ENCODE measurements at places on chromosomes 6 and 20.

DNA sequence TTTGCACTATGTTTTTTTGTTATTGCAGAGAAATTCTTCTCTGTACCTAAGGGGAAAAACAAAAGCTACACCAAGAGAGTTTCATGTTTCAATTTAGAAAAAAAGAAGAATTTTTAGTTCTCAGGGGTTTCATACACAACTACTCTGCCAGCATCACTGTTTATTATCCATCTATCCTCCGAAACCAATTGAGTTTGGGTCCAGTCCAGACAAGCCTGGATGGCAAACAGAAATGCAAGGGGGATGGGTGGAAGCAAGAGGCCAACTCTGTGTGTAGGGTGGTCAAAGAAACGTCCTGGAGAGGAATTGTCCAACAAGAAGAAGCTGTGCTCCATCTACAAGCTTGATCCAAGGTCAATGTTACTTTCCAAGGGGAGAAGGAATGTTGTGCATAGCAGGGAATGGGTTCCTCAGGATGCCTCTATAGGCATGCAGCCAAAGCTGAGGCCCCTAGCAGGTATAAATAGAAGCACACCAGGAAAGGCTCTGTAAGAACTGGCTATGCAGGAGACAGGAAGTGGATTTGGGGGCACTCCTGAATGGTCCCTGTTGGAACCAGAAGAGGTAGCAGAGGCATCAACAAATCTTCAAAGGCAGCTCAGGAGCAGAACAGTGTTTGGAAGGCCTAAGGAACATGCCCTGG lies 64.4 kb downstream of the FILIP1 start:
- no peak for DNase-seq

DNA sequence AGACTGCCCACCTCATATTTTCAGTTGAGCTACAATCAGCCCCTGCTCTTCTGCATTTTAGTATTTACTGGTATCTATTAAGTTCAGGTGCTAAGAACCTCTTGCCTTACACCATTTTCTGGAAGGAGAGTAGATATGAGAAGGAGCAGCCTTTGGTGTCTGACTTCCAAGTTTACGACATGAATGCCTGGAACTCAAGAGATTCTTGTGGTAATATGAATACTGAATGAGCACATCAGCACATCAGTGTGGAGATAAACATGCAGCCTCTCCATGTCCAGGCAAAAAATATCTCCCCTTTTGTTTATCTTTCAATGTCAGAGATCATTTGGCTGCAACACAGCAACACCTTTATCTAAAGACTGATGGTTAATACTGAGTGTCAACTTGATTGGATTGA lies 65.8 kb upstream of the THEMIS start:
- DNase-seq = no peak

GRCh38 chr6:169583886-169584541 lies 117.8 kb downstream of the WDR27 start:
- no peak for DNase-seq

- DNase-seq = no peak
These were observed 63.6 kb downstream of the NCOA7 start for GRCh38 chr6:125854355-125854754.

GRCh38 chr6:108806171-108806570 lies 42.1 kb upstream of the ARMC2 start:
- no peak for DNase-seq

- DNase-seq = no peak
These were observed 2.7 kb downstream of the VEGFA start for GRCh38 chr6:43772681-43773049.

GRCh38 chr6:14972379-14973067 lies 273.3 kb upstream of the JARID2 start:
- DNase-seq = no peak

DNA sequence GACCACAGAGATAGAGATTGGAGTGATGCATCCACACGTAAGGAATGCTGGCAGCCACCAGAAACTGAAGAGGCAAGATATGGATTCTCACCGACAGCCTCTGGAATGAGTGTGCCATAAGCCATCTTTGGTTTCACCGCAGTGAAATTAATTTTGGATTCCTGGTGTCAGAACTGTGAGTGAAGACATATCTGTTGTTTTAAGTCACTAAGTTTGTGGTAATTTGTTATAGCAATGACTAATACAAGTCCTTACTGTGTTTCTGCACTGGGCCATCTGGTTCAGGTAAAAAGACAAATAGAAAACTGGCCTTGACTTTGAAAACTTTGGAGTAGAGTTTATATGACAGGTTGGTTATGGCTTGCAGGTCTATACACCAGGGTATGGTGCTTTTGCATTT lies 261.9 kb downstream of the PHF3 start:
- no peak for DNase-seq

- DNase-seq = no peak
These were observed 27.0 kb upstream of the SLC2A12 start for GRCh38 chr6:134079406-134079921.

- no peak for DNase-seq
These were observed 134.3 kb upstream of the PMEPA1 start for GRCh38 chr20:57843941-57844625.

GRCh38 chr20:60641879-60642447 lies 610.1 kb upstream of the CDH4 start:
- DNase-seq = no peak

- no peak for DNase-seq
These were observed 113.2 kb downstream of the FAM83B start for GRCh38 chr6:54959820-54960219.

- no peak for DNase-seq
These were observed 594.9 kb downstream of the PHF3 start for GRCh38 chr6:64230530-64230929.

GRCh38 chr6:46016063-46016608 lies 476 bp upstream of the CLIC5 start:
- no peak for DNase-seq

DNA sequence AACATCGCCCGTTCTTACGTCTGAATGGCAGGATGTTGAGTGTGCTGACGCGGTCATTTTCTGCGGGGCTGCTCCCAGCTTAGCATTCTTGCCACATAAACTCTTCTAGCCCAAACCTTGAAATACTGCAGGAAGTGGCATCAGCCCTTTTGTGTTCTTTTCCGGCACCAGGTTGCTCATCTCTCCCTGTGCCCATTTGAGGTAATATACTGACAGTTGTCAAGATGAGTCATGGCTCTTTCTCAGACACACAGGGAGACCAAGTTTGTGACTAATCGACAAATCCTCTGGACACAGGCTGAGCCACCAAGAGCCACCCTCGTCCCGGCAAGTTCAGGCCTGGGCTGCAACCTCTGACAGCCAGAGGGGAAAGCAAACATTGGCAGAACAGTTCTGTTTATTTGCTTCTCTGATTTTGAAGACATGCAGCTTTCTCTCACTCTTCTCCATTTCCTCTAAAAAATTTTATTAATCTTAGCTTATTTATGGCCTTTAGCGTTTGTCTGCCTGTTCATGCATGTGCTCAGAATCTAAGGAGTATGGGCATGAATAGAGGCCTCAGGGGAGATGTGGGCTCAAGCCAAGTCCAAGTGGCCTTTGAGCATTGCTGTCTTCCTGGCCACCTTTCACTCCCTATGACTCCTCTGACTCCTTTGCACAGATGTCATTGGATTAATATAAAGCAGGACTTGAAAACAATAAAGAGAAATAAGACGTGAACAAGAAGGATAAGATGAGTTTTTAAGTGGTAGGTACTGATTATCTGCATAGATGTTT lies 328.2 kb upstream of the JAG1 start:
- no peak for DNase-seq

GRCh38 chr20:19562426-19562825 lies 195.6 kb upstream of the RIN2 start:
- no peak for DNase-seq

DNA sequence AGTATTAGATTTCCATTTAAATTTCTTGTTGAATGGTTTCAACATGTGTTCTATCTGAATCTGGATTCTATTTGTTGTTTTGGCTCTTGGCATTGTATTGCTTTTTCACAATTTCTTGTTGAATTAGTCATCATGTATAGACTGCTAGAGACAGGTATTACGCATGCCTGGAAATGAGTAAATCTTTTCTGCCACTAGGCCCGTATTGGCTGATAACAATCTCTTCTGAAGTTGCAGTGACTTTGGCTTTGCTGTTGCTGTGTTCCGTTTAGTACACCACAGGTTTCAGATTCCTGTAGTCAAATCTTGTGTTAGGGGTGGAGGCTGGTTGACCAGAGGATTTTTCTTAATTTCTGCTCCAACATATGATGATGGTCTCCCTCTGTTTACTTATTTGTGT lies 1339.4 kb downstream of the GRIK2 start:
- no peak for DNase-seq

DNA sequence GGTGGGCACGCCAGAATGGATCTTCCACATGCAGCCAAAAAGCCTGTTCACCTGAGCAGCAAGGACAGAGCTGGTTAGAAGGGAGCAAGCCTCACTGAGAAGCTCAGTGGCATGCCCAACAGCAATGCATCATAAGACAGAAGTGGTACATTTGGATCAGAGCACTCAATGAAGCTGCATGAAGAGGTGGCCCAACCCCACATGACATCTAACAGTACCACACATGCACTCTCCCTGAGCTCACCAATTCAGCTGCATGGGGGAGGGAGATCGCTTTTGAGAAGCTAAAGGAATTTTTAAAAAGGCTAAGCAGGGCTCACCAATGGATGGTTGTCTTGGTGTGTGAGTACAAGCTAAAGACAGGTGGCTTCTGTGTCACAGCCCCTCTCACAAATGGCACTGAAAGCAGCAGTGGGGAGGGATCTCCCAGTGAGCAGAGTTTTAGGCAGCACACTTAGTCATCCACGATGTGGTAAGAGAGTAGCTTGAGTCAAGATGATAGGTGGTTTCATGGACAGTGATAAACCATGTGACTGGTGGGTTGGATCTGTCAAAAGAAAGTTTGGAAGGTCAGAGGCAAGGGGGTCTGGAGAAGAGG lies 166.6 kb upstream of the TAB2 start:
- DNase-seq = no peak

DNA sequence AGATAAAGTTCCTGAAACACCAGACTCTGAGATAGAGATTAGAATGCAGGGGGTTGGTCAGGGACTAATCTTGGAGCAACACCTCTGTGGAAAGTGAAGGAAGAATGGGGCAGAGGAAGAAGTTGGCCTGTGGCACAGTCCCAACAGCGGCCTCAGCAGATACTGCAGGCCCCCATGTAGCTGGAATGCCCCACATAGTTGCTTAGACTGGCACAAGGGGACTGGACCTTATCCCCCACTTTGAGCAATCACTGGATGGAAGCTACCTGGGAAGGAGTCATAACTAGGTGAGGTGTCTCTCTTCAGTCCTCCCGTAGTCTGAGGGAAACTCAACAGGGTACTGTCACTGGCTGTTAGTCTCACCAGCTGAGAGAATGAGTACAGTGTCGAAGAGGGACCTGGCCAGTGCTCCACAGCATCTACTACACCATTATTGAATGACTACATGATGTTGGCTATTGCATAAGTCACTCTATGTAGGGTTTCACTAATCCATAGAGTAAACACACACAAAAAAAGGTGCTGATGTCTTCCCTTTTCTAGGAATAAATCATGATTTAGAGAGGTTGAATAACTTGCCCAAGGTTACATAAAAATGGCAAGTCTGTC lies 47.5 kb downstream of the ADGRG6 start:
- DNase-seq = no peak

DNA sequence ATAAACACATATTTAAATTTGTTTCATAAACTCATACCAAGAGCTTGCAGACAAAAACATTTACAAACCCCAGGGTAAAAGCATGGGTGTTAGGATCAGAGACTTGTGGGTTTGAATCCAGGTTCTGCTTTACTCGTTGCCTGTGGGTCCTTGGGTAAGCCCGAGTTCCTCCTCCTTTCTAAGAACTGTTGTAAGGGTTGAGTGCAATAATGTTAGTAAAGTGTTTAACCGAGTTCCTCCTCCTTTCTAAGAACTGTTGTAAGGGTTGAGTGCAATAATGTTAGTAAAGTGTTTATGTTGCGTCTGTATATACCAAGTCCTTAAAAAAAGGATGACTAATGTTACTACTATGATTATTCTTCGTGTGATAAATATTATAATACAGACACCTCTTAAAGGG lies 18.7 kb downstream of the CCDC170 start:
- no peak for DNase-seq

GRCh38 chr6:3751730-3752530 lies 417 bp upstream of the PXDC1 start:
- DNase-seq = peak; percentile 64

- no peak for DNase-seq
These were observed 697.0 kb upstream of the POU3F2 start for GRCh38 chr6:98137391-98137790.

DNA sequence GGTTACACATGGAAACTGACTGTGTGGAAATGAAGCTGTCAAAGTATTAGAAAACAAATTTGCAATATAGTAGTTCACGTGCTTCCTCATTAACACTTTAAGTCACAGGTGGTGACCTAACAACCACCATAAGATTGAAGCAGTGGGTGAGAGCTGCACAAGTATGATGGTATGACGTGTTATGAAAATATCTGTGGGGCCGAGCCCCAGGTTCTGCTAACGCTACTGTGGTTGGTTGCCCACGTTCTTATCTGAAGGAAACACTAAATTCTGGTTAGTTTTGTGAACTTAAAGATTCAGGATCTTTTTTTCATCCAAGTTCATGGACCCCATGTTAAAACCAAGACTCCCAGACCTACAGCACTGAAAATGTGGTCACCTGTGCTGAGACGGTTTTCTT lies 243.0 kb upstream of the RIN2 start:
- no peak for DNase-seq

DNA sequence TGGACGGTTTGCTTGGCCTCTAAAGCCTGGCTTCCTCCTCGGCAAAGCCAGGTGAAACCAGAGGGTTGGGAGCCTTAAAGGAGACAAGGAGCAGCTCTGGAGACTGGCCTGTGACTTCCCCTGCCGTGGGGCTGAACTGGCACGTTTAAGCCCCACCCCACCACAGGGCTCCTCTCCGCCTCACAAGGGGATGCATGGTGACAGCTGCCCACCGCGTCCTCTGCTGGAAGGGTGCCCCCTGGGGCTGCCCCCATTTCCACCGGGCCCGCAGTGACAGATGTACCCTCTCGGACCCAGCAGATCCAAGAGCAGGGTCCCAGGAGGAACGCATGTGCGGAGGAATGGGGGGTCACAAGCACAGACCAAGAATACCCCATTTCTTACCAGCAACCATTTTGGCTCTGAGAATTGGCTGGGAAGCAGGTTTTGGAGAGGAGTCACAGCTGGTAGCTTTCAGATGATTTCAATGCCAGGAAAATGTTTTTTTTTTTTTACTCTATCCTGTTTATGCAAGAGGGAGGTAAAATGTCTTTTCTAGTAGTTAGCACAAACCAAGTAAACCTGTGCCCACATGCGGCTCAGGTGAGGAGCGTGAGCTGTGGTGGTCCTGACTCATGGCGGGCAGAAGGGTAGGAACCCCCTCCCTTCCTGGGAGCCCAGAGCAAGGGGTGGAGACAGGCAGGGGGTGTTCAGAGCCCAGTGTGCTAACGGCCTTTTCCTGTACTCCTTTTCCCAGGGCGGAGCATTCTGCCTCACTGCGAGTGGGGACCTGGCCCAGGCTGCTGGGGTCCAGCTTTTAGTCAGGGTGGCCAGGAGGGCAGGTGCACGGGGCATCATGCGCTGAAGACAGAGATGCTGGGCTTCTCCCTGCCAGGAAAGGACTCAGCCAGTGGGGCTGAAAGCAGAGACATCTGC lies 33.0 kb downstream of the FRMD1 start:
- no peak for DNase-seq

- no peak for DNase-seq
These were observed 350.0 kb downstream of the QKI start for GRCh38 chr6:163764565-163764964.

- no peak for DNase-seq
These were observed 364.2 kb downstream of the SYNE1 start for GRCh38 chr6:152273002-152273401.

GRCh38 chr6:42693725-42694323 lies 28.6 kb downstream of the PRPH2 start:
- no peak for DNase-seq
